CD14-positive monocyte (primary cell): ENCODE measurements at places on chromosomes 5 and 9. TPM values are rescaled to one million over a fixed set of nuclear protein-coding genes. Genes with fewer than 3 reads are reported as not detected.

Gene PCDHB2
- polyA plus RNA-seq: not detected in 2 replicates

DNA sequence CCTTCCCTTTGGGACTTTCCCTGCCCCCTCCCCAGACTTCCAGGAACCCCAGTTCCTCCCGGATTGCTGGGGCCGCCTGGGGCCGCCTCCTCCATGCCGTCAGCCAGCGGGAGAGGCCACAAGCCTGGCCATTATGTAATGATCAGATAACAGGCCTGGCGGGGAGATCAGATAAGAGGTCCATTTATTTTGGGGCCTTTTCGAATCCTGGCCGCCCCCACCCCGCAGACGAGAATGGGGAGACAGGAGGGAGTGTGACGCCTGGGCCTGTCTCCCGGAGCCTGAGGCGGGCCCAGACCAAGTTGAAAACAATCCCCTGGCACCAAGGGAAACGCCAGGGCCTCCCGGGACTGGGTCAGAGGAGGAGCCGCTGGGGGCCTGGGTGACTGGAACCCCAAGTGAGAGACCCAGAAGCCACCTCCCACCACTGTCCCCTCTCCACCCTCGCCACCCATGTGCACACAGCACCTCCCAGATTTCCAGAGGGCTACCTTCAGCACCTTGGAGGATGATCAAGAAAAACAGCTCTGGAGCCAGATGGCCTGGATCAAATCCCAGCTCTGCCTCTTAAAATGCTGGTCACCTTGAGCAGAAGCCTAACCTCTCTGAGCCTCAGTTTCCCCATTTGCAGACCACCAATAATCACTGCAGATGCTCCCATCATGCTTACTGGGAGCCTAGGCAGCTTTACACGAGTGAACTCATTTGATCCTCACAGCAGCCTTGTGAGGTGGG lies 7.8 kb downstream of the ENG start:
- no peak for DNase-seq

- DNase-seq: no peak
These were observed 55.7 kb downstream of the ALDH1A1 start for GRCh38 chr9:72897069-72897649.

DNA sequence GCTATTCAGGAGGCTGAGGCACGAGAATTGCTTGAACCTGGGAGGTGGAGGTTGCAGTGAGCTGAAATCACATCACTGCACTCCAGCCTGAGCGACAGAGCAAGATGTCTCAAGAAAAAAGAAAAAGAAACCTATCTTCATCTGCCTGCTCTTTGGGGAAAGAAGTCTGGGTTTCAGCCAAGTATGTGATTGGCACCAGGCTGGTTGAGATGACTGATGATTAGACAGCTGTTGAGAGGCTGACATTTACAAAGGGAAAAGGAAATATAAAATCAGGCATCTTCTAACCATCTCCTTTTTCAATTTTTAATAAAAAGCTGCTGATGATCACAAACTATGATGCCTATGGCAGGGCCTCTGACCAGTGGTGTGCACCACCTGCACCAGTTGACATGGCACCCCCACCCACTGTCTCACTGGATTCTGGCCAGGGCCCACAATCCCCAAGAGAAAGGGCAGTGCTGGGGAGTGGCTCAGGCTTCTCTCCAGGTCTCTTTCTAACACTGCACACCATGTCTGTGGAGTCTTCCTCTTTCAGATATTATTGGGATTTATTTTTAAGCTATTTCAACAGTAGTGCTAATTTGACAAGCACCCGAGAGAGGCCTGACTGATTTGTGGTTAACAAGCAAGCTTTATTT lies 17.2 kb upstream of the C5orf15 start:
- DNase-seq: no peak

DNA sequence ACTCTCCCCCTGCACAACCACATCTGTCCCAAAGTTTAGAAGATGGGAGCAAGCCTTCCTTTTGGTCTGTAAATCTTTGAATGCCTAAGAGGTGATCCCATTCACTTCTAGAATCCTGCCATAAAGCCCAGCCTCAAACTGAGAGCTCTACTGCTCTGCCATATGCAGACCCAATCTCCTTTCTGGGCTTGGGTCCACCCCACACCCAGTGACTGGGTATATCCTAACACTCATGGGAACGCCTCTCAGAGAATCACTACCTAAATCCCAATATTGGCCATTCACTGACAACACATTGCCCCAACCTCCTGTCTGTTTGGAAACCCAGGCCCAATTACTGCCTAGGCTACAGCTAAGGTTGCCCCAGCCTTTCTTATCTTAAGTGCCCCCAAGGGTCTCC lies 90.7 kb downstream of the MAMDC2 start:
- no peak for DNase-seq
